CD4-positive, alpha-beta T cell treated with Interleukin-4 for 1 hour (primary cell): ENCODE measurements at places on chromosomes 13 and 19.

GRCh38 chr13:113902986-113903775 lies 39.3 kb upstream of the GAS6 start:
- DNase-seq: no peak

- DNase-seq: no peak
Measured at GRCh38 chr19:47063874-47064273, 15.4 kb upstream of the TMEM160 start.

DNA sequence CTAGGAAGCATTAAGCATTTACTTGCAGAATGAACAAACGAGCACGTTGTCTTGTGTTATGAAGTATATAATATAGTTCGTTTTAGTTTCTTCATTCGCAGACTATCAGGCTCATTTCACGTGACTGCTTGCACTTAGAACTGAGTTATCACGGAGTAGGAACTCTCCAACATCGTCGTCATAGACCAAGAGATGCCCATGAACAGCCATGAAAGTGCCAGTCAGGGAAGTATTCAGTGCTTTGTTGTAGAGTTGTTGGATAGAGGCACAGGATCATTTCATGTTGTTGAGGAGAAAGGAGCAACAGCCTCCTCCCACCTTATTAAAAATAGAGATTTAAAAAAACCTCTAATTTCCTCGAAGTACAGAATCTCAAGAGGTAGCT lies 977 bp upstream of the IL17D start:
- no peak for DNase-seq

- peak; percentile 78 for DNase-seq
Measured at GRCh38 chr13:79541426-79542049, 60.6 kb downstream of the NDFIP2 start.

GRCh38 chr13:94701313-94702180 lies 10.8 kb downstream of the SOX21 start:
- no peak for DNase-seq

GRCh38 chr19:39133431-39134270 lies 8.1 kb downstream of the PAK4 start:
- DNase-seq: no peak

DNA sequence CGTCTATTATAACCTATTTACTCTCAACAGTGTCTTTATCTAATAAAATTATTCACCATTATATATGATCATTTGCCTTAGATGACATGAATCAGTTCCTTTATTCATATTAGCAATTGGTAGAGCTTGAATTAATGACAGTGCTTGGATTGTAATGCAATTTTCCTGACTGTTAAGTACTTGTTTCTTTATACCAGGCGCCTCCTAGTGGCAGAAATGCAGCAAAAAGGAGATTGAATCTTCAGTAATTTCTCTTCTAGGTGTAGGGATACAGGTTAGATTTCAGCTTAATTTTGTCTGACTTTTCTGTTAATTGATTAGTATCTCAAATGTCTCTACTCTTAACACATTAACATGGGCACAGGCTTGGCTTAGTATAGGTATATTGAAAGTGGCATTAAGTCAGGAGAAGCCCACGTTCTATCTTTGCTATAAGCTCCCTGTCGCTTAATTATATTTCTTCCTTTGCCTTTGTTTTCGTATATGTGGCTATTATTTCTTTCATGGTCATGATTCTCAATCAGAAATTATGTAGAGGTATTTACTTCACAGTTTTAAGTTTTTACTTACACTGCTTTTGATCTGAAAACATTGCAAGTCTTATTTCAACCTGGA lies 9.1 kb upstream of the LHFPL6 start:
- peak; percentile 38 for DNase-seq

GRCh38 chr13:73571376-73571775 lies 512.6 kb downstream of the KLF5 start:
- no peak for DNase-seq

DNA sequence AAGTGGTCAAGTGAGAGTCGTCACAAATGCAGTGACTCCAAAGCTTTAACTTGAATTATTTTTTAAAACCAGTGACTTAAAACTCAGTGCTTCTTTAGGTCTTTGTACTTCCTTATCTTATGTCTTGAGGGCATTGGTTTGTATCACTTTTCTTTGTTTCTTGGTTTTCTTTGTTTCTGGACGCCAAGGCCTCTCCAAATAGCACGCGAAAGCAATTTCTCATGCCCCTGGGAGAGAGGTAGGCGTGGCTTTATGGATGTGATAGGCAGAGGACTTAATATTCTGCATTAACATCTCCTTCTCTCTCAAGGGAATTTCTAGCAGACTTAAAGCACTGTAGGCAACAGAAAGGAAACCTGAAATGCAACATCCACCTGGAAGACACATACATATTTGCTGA lies 20.6 kb downstream of the UBE2L5 start:
- no peak for DNase-seq

DNA sequence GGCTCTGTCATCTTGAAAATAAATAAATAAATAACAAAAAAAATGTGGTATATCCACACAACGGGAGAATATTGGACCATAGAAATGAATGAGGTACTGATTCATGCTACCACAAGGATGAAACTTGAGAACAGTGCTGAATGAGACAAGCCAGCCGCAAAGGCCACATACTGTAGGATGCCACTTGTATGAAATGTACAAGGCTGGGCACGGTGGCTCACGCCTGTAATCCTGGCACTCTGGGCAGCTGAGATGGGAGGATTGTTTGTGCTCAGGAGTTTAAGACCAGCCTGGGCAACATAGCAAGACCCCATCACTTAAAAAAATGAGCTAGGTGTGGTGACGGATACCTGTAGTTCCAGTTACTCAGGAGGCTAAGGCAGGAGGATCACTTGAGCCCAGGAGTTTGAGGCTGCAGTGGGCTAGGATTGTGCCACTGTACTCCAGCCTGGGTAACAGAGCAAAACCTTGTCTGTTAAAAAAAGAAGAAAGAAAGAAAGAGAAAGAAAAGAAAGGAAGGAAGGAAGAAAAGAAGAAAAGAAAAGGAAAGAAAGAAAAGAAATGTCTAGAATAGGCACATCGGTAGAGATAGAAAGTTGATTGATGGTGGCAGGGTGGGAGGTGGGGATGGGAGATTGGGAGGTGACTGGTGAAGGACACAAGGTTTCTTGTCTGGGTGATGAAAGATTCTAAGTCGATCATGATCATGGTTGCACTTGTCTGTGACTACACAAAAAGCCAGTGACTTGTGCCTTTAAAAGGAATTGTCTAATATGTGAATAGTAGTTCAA lies 20.3 kb downstream of the HPN start:
- no peak for DNase-seq

DNA sequence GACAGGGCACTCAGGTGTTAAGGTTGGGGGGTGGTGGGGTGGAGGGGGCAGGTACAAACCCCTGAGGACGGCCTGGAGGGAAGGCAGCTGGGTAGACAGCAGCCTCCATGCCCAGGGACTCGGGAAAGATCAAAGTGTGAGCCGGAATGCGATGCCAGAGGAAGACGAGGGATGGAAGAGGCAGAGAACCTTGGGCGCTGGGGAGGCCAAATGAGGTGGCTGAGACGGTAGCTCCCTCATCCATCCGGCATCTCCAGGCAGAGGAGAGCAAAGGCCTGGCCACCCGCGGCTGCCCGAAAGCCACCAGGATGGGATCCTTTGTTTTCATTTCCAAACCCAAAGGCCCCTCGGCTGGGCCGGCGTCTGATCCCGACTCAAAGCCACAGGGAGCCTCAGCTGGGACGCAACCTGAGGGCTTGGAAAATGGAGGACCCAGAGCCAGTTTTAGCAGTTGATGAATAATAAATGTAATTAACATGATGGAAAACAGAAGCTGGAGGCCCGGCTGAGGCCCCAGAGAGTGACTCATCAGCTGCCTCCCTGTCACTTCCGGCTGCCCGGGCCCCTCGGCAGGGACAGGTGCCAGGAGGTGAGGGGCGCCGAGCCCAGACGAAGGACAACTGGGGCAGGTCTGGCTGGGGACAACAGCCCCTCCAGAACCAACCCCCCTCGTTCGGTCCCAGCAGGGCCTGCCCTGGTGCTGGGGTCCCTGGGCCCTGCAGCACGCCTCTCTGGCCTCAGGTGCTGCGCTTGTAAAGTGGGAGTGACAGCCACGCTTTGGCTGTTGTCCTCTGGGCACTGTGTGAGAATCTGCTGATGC lies 61.6 kb downstream of the CEBPG start:
- no peak for DNase-seq

DNA sequence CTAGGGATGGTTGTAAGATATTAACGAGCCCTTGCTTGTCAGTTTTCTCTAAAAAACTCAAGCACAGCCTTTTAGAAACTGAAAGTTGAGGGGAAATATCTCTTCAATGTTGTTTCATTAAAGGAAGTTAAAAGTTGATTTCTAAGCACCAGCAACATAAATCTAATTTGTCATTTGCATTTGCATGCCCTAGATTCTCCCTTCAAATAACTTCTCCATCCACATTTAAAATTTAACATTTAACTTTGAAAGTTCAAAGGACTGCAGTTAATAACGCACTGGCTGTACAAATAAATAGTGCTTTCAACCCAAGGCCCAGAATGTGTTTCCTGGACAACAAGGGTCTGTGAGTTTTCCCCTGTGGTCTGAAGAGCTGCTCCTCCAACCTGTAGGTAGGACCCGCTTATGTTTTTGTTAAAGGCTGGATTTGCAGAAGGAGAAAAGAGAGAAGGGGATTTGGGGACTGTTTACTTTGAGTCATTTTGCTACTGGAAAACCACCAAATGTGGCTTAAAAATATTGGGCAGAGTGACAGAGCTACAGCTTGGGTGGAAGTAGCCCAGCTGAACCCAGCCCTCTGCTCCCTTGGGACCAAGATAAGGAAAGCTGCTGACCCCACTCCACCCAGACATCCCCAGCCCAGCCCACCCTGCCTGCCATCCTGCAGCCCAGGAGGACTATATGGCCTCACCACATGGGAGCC lies 39.8 kb downstream of the TNFRSF19 start:
- DNase-seq: no peak

GRCh38 chr13:97136418-97136817 lies 85.7 kb upstream of the MBNL2 start:
- DNase-seq: no peak

GRCh38 chr19:34364830-34365462 lies at the start of gene GPI:
TSS of gene GPI (plus strand) at chr19:34365196. CDS start at chr19:34365267, 71 bp downstream.
- DNase-seq: peak; percentile 68

DNA sequence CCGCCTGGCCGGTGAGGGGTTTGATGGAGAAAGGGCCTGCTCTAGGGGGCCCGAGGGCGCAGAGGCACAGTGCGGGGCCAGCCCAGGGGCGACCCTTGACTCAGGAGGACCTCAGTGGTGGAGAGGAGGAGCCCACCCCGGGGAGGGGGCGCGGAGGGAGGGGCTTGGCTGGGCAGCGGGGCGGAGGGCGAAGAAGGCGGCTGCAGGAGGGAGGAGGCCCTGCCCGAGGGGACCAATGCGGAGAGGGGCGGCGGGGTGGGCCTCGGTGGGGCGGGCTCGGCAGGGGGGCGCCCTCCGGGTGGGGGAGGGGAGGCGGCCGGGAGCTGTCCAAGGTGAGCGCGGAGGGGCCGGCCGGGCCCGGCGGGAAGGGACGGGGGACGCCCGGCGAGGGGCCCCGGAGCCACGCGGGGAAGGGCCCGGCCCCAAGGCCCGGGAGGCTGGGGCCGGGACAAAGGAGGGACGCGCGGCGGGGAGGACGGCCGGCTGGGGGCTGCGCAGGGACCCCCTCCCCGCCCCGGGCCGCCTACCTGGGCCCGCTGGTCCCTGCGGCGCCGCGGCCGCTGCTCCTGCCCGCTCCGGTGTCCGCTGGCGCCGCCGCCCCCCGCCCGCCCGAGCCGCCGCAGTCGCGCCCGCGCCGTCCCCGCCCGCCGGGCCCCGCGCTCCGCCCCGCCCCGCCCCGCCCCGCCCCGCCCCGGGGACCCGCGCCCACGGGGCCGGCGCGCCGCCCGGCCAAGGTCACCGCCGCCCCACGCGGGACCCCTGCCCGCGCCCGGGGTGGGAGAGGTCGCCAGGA lies at the start of gene DIRAS1:
TSS of gene DIRAS1 (minus strand) at position 596 of the 793 bp plus-strand sequence. CDS start 3,566 bp downstream, outside the sequence.
- no peak for DNase-seq
